Purkinje cell (primary cell): ENCODE measurements at places on chromosomes 6 and 20. TPM values are rescaled to one million over a fixed set of nuclear protein-coding genes. Genes with fewer than 3 reads are reported as not detected.

PKIG gene
- 19.5 and 41.2 TPM in 2 replicates for polyA plus RNA-seq

CFAP61 gene
- 3.3 and 12.1 TPM in 2 replicates for polyA plus RNA-seq

GINM1 gene
- polyA plus RNA-seq: 10.2 and 12.9 TPM in 2 replicates

RPS18 gene
- 709 and 869 TPM in 2 replicates for polyA plus RNA-seq

ERGIC3 gene
- polyA plus RNA-seq: 146 and 164 TPM in 2 replicates

TRAPPC3L gene
- polyA plus RNA-seq: 0.30 TPM in 1 of 2 replicates, not detected in the other

FOXC1 gene
- 0.11 TPM in 1 of 2 replicates, not detected in the other for polyA plus RNA-seq

SOBP gene
- 13.1 and 13.2 TPM in 2 replicates for polyA plus RNA-seq

EPHA7 gene
- 33.8 and 40.9 TPM in 2 replicates for polyA plus RNA-seq

GRM1 gene
- polyA plus RNA-seq: 200 and 255 TPM in 2 replicates

BANF2 gene
- 13.3 and 21.1 TPM in 2 replicates for polyA plus RNA-seq

BHLHE23 gene
- polyA plus RNA-seq: not detected in 2 replicates
